ENCODE measurements at places on chromosomes 12 and 14.

GRCh38 chr14:34060651-34060999, 109.8 kb upstream of the EGLN3 start:
- DNase-seq, result no peak

DNA sequence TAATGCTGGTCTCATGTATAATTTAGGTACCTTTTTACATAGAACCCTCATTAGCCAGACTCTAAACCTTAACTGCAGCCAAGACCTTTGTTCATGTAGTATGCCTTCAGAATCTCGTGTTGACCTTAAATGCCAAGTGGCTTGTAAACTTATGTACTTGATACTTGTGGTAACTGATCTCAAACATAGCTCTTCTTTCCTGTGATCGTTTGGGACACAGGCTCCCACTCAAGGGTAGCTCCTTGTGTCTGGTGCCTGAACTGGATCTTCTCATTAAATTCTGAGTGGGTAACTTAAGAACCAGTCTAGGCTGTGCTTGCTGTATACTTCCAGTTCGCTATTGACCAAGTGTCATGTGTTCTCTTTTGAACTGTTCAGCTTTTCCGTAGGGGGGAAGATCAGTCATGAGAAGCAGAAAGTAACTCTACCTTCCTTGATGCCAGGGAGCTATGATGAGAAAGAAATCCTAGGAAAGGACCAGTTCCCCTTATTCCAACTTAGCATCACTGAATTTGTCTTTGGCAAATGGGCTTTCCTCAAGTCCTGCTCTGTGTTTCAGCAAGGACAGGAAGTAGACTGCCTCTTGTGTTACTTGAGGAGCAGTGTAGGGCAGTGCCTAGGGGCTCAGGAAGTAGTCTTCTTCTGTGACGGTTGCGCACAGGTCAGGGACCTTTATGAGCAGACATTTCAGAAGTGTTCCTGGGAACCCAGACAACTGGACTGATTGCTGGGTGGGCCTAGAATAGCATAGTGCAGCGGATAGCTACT, 2.5 kb downstream of the LGALS3 start:
- DNase-seq, result no peak

DNA sequence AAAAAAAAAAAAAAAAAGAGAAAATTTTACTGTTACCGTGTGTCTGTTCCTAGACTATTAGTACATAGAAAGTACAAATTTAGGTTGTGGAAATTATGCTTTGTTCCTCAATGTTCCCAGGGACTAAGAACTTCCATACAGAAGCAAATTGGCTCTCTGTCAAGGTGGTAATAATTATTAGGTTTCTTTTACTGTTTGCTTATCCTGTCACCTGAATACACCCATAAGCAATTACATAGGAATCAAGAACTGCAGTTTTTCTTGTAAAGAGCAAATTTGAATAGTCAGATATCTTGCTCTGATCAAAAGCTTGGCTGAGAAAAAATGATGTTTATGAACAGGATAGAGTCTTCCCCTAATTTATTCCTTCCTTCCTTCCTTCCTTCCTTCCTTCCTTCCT, 191.2 kb downstream of the AEBP2 start:
- DNase-seq, result no peak

DNA sequence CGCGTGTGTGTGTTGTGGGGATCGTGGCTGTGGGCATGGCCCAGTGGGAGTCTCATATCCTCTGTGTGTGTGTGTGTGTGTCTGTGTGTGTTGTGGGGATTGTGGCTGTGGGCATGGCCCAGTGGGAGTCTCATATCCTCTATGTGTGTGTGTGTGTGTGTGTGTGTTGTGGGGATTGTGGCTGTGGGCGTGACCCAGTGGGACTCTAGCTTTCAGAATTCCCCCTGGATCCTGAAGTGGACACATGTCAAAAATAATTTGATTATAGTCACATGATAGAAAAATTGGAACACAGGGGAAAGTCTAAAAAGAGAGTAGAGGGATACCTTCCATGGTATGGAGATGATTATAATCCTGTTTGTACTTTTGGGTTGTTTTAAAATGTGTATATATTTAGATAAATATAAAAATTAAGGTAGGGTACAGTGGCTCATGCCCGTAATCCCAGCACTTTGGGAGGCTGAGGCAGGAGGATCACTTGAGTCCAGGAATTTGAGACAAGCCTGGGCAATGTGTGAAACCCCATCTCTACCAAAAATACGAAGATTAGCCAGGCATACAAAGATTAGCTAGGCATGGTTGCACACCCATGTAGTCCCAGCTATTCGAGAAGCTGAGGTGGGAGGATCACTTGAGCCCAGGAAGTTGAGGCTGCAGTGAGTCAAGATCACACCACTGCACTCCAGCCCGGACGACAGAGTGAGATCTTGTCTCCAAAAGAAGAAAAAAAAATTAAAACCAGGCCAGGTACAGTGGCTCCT, 11.0 kb downstream of the PAPLN start:
- no peak for DNase-seq

- DNase-seq, result peak; percentile 20
These were observed at the start of gene FAR2 for GRCh38 chr12:29148911-29149690. Gene FAR2 (plus strand): TSS chr12:29149278. CDS start chr12:29270450, 121,172 bp downstream.

GRCh38 chr14:23620177-23620702, 15.9 kb upstream of the DHRS2 start:
- DNase-seq, result no peak

DNA sequence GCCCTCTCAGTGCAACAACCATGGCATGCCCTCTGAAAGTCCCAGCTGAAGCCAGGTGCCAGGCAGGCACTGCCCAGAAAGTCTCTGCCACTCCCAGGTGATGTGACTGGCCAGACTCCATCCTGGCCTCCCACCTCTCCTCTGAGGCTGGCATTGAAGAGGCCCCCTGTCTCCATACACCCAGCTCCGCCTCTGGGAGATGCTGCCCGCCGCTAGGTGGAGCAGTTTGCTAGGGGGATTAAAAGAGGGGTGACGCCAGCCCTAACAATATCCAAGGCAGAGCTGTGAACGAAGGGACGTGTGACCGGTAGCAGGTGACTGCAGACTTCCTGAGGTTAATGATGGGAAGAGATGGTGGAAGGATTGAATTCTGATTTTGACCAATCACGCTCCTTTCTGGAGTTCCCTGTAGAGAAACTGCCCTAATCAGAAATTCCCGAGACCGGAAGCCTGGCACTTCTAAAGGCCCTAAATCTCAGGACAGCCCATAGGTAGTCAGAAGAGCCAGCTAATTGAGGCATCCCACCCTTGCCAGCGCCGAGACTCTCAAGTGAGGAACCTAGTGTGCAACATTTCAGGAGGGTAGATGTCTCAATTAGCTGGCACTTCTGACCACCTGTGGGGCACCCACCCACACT, 8.3 kb upstream of the PLEK2 start:
- peak; percentile 8 for DNase-seq

- DNase-seq, result no peak
These were observed 26.9 kb upstream of the PYGL start for GRCh38 chr14:50970886-50971781.

GRCh38 chr12:111024205-111024801, 103.9 kb upstream of the MYL2 start:
- DNase-seq, result peak; percentile 49

DNA sequence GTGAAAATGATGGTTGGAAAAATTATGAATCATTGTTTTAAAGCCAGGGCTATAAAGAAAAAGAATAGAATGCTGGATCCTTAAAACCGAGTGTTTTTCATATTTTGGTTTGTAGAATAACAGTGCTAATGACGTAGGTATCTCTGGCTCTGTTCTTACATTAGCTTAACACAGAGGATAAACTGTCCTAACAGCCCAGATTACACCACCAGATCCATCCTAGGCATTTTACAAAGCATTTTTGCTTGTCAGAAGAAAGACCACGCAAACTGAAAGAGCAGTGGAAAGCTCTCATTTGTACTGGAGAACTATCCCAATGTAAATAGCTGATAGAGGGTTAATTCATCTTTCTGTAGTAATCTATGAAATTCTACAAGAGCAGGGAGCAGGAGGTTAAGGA, 13.6 kb downstream of the IFT81 start:
- no peak for DNase-seq

- DNase-seq, result no peak
These were observed 217.6 kb upstream of the MYL2 start for GRCh38 chr12:111138016-111138415.

GRCh38 chr12:132451836-132452195, 38.1 kb upstream of the FBRSL1 start:
- DNase-seq, result no peak

DNA sequence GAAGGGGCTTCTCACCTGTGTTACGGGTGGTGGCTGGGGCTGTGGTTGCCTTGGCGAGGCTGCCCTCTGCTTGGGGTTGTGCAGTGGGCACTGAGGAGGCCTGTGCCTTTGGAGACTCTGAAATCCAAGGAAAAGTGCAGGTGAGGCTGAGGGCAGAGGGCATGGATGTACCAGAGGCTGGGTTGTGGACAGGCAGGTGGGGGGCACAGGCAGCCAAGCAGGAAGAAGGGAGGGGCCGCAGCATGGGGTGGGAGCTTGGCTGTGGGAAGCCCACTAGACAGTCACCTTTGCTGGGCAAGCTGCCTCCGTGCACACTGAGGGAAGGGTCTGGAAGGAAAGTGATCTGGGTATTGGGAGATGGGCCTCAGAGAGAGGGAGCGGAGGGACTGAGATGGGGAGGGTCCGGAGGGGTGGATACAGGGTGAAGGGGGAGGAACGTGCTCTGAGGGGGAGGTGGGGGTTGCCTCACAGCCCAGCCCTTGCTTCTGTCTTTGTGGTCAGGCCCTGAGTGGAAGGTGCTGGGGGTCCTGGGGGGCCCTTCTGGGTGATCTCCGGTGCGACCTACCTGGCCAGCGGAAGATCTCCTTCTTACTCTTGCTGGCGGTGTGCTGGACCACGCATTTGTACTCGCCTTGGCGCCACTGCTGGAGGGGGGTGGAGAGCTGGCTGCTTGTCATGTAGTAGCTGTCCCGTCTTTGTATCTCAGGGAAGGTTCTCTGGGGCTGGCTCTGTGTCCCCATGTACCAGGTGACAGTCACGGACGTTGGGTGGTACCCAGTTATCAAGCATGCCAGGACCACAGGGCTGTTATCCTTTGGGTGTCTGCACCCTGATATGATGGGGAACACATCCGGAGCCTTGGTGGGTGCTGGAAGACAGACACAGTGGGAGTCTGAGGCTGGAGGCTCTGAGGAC, 318.7 kb downstream of the TMEM121 start:
- DNase-seq, result no peak

- no peak for DNase-seq
These were observed 72.9 kb downstream of the BLTP3B start for GRCh38 chr12:100069795-100070194.

DNA sequence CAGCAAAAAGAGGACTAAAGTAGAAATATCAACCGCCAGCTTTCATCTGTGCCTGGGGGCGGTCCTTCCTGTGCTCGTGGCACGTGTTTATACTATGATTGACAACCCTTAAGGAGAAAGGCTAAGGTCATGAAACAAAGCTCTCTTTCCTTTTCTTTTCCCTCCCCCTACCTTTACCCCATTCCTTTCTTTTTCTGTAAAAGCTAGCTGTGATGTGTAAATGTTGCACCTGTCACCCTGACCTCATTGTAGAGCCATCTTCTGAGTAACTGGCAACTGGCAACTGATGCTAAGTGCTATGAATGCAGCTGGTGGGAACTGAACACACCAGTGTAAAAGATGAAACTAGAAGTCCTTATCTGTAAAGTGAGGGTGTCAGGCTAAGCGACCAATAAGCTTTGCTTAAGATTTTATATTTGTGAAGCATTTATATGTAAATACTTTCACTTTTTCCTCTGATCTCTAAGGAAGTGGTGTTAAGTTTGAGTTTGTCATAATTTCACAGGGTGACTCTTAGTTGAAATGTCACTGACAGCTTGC, 102.8 kb upstream of the BCAT1 start:
- DNase-seq, result no peak

- no peak for DNase-seq
These were observed 524 bp downstream of the KMT5A start for GRCh38 chr12:123384318-123384993.

GRCh38 chr12:116612436-116612835, 53.3 kb downstream of the MAP1LC3B2 start:
- no peak for DNase-seq

GRCh38 chr14:51444353-51445000, 204.4 kb downstream of the TMX1 start:
- DNase-seq, result no peak

GRCh38 chr14:72889366-72889765, 4.5 kb downstream of the DPF3 start:
- no peak for DNase-seq

GRCh38 chr14:101077481-101078074, 174.1 kb upstream of the RTL1 start:
- no peak for DNase-seq

- DNase-seq, result no peak
These were observed 92.6 kb upstream of the ATP2B1 start for GRCh38 chr12:89801284-89801683.

DNA sequence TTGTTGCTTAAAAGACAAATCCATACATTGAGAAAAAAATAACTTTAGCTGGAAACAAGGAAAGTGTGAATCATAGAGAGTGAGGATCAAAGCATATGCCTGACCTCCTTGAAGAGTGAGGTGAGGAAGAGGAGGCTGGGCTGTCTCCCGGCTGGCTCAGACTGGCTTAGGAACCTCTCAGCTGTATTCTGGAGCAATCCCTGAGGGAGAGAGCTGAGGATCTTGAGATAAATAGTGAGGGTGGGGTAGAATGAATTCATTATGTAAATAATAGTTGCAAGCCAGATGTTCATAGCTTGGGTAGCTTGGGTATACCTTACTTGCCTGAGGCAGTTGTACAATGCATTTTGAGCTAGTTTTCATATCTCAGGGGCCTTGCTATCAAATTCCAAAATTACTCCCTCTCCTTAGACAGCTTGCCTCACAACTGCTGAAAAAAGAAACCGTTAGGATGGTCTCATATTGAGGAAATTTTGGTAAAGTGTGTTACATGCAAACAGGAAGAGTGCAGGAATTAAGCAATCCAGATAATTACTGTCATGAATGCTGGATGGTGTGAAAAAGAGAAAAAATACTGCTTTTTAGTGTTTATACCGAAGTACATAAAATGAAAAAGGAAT, 30.5 kb upstream of the SLC15A5 start:
- DNase-seq, result no peak

GRCh38 chr12:55925870-55926737, 1.6 kb downstream of the PYM1 start:
- DNase-seq, result peak; percentile 21

DNA sequence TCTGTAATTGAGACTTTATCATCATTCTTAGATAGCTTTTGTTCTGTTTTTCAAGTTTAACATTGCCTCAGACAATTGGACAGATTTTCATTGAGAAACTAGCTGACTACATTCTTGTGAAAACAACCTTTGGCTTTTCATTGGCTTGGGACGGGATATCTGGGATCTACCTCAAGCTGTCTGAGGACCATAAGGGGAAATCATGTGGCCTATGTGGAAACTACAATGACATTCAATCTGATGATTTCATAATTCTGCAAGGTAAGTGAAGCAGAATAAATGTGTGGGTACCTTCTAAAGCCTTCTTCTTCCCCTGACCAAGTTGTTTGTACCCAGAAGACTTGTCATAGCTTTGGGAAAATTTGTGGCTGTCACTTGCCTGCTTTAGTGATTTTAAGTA, 133.5 kb downstream of the OTOGL start:
- DNase-seq, result no peak

- no peak for DNase-seq
These were observed 15.4 kb upstream of the IFI27L2 start for GRCh38 chr14:94144765-94145164.

All from naive thymus-derived CD4-positive, alpha-beta T cell (primary cell).